ENCODE measurements at places on chromosomes 16 and 17. TPM values are rescaled to one million over a fixed set of nuclear protein-coding genes. Genes with fewer than 3 reads are reported as not detected.

Gene NPIPB9
- 1.8 TPM for polyA plus RNA-seq

Gene KRT39
- polyA plus RNA-seq, result not detected

Gene SHISA9
- 3.5 TPM for polyA plus RNA-seq

Gene ZSWIM7
- 63.0 TPM for polyA plus RNA-seq

DNA sequence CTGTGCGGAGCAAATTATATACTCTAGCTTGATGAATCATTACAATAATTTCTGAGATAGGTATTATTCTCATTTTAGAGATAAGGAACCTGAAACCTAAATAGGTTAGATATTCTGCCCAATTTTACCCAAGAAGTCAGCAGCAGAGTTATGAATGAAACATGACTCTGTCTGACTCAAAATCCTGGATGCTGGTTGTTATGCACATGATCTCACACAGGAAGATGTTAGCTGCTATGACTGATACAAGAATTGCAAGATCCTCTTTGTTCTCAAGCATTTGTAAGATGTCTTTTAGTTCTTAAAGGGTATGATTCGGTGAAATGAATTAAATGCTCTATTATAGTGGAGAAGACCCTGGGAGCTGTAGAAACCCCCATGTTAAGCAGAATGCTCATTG lies 447.8 kb downstream of the KIF2B start:
- no peak for DNase-seq

- no peak for DNase-seq
Measured at GRCh38 chr17:40506786-40507185, 5.4 kb upstream of the TNS4 start.

- no peak for DNase-seq
Measured at GRCh38 chr16:1344499-1344898, 7.2 kb downstream of the TSR3 start.

DNA sequence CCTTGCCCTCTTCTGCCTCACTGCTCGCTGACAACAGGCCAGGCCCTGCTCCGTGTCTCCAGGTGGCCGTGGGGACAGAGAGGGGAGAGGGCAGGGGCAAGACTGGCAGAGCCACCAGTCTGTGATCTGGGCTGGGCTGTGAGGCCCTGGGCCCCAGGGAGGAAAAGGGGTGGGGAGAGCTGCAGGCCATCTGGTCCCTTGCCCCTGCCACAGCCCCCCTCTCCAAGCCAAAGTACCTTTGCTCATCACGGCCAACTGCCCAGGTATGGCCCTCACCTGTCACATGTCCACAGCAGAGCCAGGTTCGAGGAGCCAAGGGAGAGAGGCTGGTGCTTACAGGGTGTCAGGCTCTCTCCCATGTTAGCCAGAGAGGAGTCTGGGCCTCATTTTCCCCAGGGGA lies 91.4 kb upstream of the LHX1 start:
- DNase-seq, result no peak

DNA sequence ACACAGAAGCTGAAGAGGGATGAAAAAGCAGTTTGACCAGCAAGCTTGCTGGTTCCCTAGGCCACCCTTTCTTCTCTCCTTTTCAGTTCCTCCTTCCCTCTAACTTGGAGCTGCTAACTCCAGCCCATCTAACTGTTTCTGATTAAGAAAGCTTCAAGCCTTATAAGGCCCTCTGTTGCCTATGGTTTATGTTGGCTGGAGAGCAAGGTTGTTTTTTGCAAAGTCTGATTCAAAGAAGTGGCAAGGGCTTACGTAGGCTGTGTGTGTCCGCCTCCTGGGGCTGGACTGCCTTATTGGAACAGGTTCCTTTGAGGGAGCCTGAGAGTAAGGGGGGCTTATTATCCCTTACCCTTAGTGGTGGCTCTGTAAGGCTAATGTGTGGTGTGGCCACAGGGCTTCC lies 7.1 kb downstream of the AKAP1 start:
- DNase-seq, result no peak

GRCh38 chr16:70740914-70741782 lies 55.3 kb upstream of the MTSS2 start:
- DNase-seq, result no peak

GRCh38 chr17:57667461-57667923 lies 77.6 kb downstream of the CCDC182 start:
- no peak for DNase-seq

GRCh38 chr16:19522760-19523159 lies 862 bp upstream of the GDE1 start:
- DNase-seq, result no peak
